ENCODE measurements at places on chromosomes 16 and 17. TPM values are rescaled to one million over a fixed set of nuclear protein-coding genes. Genes with fewer than 3 reads are reported as not detected.
A peak's percentile ranks its signal among the peaks of the same experiment; 100 is the strongest.

- DNase-seq = no peak
Observed at GRCh38 chr16:85658504-85659326, 30.0 kb downstream of the GINS2 start.

GRCh38 chr17:50208611-50209061, 7.2 kb upstream of the COL1A1 start:
- no peak for DNase-seq

- no peak for DNase-seq
Observed at GRCh38 chr16:66088681-66089080, 277.8 kb upstream of the CDH5 start.

GRCh38 chr17:12769981-12770380, 19.3 kb upstream of the ARHGAP44 start:
- no peak for DNase-seq

DNA sequence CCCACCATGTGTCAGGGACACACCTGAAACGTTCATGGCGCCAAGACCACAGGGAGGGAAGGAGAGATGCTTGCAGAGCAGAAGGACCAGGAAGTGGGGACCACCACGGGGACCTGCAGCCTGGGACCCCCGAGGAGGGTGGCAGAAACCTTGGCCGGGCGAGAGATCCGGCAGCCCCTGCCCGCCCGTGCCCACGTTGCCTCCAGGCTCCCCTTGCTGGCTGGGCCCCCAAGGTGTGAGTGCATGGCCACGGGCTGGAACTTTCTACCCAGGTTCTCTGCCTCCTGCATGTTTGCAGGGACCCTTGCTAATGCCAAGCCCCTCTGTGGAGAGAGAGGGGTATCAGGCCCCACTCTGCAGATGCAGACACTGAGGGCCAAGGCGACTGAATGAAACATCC, 50.4 kb downstream of the USP22 start:
- DNase-seq = no peak

DNA sequence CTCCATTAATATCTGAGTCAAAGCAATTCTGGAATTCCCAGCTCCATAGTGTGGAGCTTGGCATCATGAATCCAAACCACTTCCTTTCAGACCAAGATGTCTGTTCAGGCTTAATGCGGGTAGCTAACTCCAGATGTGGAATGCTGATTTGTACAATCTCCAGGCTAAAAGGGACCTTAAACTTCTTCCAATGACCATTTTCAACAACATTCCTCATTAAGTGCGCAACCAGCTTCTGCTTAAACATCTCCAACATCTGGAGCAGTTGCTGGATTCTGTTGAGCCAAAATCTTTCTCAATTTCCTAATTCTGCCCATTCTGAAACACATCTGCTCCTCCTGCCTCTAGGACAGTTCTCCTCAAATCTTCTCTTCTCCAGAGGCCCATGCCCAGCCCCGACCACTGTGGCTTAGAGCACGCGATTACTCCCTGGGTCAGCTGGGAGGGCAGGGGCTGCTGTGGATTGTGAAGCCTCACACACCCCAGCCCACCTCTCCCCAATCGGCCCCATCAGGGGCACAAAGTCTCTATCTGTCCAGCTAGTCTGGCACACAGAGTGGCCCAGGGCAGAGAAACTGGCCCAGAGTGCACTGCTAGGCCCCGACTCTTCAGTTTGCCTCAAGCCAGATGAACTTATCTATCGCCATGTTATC, 36.2 kb downstream of the ASPA start:
- no peak for DNase-seq

DNA sequence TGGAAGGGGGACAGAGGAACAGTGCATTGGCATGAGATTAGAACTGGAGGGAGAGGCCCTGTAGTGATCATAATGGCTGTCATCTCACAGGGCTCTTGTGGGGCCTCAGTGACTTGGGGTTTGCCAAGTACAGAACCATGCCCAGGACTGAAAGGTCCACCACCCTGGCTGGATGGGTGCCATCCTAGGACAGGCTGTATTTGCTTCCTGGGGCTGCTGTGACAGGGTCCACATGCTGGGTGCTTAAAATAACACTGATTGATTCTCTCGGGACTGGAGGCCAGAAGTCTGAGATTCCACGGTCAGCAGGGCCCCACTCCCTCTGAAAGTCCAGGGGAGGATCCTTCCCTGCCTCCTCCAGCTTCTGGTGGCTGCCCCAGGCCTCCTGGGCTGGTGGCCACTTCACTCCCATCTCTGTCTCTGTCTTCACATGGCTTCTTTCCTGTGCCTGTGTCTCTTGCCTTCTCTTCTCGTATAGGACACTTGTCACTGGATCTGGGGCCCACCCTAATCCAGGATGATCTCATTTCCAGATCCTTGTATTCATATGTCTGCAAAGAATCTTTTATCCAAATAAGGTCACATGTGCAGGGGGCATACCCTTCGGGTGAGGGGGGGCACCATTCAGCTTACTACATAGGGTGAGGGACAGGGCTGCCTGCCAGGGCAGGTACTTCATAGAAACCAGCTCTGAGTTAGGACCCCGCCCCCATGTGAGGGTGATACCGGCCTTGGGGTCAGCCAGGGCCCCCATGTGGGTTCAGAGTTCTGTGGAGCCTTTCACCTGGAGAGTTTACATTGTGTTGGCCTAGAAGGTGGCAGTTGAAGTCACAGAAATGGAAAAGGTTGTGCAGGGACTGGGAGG, 52.6 kb downstream of the USP22 start:
- no peak for DNase-seq

DNA sequence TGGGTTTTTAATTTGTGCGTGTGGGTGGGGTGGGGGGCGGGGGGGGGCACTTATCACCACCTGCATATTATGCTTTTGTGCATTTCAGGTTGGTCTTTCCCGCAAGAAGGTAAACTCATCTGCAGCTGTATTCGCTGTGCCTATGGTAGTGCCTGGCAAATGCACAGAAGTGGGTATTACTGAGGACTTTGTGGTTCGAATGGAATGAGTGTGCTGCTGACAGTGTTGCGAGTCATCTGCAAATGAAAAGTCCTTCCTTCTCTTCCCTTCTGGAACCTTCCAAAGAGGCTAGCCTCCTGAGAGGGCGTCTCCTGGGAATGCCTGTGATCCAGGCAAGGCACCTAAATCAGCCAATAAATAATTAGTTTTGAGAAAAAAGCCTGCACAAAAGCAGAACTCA, 532.9 kb downstream of the MAF start:
- DNase-seq = no peak

DNA sequence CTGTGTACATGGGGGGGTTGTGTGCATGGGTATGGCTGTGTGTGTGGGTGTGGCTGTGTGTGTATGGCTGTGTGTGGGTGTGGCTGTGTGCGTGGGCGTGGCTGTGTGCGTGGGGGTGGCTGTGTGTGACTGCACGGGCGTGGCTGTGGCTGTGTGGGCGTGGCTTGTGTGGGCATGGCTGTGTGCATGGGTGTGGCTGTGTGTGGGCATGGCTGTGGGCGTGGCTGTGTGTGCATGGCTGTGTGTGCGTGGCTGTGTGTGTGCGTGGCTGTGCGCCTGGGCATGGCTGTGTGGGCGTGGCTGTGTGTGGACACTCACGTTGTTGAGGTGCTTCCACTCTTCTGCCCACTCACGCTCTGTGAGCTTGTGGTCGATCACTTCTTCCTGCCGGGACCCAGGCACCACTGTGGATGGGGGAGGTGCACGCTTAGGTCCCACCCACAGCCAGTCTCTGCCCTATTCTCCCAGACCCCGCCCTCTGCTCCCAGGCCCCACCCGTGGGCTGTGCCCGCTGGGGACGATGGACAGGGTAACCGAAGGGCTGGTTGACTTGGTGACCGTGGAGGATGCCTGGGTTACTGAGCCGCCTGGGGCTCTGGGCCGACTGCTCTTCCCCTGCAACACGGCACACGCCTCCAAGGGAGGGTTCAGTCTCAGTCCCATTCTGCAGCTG, 16.0 kb upstream of the PABPN1L start:
- no peak for DNase-seq

DNA sequence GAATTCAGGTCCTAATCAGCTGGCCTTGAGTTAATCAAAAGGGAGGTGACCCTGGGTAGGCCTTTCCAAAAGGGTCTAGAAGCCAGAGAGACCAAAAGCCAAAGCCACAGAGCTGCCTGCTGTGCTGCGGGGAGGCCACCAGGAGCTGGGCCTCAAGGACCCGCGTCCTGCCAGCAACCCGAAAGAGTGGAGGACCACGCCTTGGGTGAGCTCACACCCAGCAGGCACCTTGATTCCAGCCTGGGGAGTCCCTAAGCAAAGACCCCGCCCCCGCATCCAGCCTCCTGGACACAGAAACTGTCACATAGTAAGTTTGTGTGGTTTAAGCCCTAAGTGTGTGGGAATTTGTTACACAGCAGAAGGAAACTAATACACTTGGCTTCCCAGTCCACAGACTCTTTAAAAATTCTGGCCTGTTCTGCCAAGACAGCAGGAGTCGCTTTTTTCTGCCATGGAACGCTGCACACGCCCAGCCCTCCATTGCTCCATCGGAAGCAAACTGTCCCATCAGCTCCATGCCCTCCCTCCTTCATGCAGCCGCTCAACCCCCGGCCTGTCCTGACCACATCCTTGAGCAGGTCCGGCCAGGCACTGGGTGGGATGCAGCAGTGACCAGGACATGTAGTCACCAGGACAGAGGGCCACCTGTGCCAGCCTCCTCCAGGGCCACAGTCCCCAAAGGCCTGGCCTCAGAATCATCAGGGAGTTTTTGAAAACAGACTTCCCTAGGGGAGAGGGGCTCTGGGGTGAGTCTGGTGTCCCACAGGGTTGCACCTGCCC, 20.9 kb upstream of the RASD1 start:
- no peak for DNase-seq

DNA sequence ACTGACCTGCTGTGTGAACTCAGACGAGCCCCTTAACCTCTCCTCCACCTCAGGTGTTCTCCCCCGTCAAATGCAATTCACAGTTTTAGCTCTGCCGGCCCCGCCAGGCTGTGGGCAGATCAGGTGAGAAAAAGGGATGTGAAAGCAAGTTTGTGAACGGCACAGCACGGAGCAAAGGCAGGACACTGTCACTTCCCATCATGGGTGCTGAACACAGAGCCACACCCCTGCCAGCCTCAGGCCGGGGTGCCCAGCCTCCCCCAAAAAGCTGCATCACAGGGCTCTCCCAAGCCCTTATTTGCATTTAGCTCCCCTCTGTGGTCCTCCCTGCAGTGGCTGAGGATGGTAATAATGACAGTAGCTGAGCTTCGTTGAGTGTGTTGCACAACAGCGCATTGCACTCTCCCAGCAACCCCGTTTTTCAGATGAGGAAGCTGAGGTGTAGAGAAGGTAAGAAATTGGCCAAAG, 88.8 kb upstream of the TNRC6C start:
- no peak for DNase-seq

GRCh38 chr17:2138761-2139160, 83.9 kb downstream of the HIC1 start:
- DNase-seq = peak; percentile 25

GRCh38 chr16:59573528-59574271, 839.6 kb upstream of the GOT2 start:
- no peak for DNase-seq

GRCh38 chr17:60154616-60155426, 5.0 kb downstream of the CA4 start:
- peak; percentile 42 for DNase-seq

- DNase-seq = no peak
Observed at GRCh38 chr17:57104461-57105175, 19.6 kb downstream of the AKAP1 start.

DNA sequence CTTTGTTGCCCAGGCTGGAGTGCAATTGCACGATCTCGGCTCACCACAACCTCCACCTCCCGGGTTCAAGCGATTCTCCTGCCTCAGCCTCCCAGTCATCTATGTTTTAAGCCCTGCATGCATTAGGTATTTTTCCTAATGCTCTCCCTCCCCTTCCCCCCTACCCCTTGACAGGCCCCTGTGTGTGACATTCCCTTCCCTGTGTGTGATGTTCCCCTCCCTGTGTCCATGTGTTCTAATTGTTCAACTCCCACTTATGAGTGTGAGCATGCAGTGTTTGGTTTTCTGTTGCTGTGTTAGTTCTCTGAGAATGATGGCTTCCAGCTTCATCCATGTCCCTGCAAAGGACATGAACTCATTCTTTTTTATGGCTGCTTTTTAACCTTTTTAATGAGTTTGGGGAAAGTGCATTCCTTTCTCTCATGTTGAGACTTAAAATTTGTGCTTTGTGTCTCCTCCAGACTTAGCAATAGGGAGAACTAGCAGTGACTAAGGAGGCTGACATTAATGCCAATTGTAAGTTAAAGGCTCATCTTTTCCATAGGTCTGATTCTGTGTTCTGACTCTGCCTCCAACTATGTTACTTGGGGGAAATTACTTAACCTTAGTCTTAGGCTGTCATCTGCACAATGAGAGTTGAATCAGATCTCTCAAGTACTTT, 17.7 kb upstream of the PHAF1 start:
- DNase-seq = no peak

DNA sequence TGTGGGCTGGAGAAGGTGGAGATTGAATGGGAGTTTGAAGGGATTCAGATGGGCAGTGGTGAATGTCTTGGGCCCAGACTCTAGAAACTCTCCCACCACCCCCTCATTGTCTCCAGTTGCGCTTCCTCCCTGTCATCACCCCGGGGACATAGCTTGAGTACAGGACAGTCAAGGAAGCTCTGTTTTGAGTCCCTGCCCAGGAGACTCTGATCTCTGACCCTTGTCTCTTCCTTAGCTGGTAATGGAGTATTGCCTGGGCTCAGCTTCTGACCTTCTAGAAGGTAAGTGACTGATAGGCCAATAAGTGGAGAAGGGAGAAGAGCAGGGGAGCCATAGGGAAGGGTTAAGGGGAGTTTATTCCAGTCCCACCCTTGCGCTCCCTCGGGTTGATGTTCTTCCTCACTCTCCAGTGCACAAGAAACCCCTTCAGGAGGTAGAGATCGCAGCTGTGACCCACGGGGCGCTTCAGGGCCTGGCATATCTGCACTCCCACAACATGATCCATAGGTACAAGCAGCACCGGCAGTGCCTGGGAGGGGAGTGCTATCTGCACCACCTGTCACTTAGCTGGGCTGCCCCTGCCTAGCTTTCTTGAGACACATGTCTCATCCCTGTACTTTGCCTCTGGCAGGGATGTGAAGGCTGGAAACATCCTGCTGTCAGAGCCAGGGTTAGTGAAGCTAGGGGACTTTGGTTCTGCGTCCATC, 5.0 kb downstream of the TAOK2 start:
- no peak for DNase-seq

GRCh38 chr16:73601911-73602310, 554.0 kb upstream of the ZFHX3 start:
- no peak for DNase-seq

The PRR35 gene
- total RNA-seq = not detected

The FAM171A2 gene
- total RNA-seq = 0.74 TPM

The SEZ6 gene
- total RNA-seq = not detected

The CHD9NB gene
- total RNA-seq = 0.49 TPM

The RDM1 gene
- 1.3 TPM for total RNA-seq

The MLST8 gene
- total RNA-seq = 22.2 TPM

The GP1BA gene
- total RNA-seq = 0.15 TPM

The TMEM238L gene
- total RNA-seq = not detected

The CDH13 gene
- 144 TPM for total RNA-seq
